NCI-H1930 (cell line): ENCODE measurements at places on chromosomes 1 and 21.

GRCh38 chr1:7223334-7224080 lies 438.3 kb downstream of the CAMTA1 start:
- DNase-seq = no peak

DNA sequence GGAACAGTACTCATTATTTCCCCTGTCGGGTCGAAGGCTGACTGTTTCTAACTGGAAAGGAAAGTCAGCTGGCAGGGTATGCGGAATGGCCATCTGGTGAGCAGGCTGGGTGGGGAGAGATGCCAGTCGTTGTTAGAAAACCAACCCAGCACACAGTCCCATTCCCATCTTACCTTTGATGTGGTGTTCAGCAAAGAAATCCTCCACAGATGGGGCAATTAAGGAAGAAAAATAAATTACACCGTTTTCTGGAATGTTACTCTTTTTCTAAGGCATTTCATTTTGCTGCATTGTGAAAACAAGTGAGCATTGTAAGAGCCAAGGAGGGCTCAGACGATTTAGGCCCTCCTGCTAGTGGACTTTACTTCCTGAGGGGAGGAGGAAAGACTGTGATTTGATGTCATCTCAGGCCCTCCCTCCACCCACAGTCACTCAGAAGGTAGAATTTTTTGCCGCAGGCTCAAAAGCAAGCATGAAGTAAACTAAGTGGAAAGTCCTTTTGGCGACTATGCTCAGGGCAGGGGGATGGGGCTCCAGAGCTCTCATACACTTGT lies at the start of gene SLC16A4:
TSS of gene SLC16A4 (minus strand) at position 335 of the 554 bp plus-strand sequence. CDS start 1,703 bp downstream, outside the sequence.
- no peak for DNase-seq

DNA sequence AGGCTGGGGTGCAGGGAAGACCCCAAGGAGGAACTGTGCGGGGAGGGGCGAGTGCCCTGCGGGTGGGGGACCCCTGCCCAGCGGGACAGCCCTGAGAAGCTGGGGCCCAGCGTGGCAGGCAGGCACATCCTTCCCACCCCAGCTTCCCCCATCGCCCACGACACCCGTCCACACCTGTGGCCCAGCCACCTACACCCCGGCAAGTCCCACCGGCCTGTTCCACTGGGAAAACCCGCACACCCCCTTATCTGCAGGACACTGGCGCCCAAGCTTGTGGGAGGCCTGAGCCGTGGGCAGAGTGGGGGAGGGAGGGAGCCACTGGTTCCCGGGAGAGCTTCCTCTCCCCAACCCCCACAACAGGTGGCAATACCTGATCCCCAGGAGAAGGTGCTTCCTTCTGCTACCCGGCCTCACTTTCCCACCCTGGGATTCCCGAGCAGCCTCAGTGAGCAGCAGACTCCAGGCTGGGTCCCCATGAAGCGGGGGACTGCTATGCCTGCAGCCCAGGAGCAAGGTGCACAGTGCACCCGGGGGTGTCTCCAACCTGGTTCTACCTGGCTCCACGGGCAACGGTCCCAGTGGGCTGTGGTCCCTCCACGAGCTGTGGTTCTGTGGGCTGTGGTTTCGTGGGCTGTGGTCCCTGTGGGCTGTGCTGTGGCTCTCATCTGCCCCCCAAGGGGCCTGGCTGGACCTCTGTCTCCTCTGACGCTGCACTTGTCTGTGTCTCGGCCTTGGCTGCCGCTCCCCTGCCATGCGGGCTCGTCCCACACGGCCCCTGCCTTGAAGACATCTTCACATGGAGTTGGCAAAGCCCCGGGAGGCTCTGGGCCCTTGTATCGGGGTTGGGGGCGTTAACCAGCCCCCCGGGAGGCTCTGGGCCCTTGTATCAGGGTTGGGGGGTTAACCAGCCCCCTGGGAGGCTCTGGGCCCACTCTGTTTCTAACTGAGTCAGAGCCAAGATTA lies 37.8 kb upstream of the POFUT2 start:
- DNase-seq = no peak

DNA sequence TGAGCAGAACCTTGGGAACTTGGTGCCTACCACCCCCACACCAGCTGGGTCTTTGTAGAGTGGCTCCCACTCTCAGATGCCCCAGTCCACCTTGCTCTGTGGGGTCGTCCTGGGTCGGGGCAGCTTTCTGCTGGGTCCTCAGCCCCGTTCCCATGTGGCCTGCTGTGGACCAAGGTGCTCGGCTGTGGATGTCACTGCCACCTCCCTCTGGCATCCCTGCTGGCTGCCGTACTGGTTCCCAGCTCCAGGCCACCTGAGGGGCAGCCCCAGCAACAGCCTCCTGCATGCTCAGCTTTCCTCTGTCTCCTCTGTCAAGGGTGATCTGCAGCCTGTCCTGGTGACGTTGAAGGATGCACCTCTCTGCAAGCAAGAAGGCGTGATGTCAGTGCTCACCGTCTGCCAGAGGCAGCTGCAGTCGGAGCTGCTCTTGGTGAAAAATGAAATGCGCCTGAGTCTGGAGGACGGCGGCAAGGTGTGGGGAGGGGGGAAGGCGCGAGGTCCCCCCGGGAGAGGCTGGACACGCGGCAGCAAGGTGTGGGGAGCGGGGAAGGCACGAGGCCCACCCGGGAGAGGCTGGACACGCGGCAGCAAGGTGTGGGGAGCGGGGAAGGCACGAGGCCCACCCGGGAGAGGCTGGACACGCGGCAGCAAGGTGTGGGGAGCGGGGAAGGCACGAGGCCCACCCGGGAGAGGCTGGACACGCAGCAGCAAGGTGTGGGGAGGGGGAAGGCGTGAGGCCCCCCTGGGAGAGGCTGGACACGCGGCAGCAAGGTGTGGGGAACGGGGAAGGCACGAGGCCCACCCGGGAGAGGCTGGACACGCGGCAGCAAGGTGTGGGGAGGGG lies 45.9 kb upstream of the DIP2A start:
- DNase-seq = no peak

DNA sequence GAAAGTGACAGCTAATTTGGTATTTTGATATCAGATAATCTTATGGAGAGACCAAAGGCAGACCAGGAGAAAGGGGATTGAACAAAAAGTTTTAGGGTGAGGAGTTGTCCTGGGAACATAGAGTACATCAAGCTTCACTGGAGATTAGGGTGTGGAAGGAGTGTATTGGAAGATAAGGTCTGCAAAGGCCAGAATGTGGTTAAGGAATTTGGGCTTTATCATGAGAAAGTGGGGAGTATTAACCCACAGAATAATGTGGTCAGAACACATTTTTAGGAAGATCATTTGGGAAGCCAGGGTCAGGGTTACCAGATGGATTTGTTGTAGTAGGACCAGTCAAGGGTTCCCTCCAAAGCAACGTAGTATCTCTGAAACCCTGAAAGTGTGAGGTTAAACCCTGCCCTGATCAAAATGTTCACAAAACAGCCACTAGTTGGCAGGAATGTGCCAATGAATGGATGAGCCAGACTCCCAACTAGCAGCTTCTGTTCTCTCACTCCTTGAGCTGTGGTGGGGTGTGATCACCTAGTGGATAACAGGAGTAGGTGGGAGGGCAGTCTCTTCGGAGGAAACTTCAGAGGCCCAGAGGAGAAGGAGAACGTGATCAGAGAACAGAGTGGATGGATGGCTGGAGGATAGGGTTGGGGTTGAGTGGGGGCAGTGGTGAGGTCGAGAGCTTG lies 35.8 kb downstream of the SLC2A1 start:
- DNase-seq = peak; percentile 32

DNA sequence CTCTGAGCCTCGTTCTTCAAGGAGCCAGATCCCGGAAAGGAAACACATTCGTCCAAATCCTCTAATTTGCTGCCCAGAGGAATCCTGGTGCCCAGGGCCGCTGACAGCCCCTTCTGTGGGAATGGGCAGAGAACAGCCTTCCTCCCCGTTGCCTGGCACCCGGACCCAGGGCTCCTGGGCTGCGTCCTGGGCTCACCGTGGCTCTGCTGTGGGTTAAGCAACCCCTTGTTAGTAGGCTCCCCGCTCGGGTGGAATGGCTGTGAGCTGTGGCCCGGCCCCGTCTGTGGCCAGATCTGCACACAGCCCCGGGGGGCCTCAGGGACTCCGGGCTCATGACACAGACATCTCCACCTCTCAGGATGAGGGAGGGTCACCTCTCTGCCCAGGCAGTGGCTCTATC lies 122.9 kb upstream of the ARHGEF16 start:
- no peak for DNase-seq

GRCh38 chr1:54838565-54839180 lies 37.5 kb upstream of the TTC22 start:
- DNase-seq = no peak

GRCh38 chr1:240613356-240614142 lies 1.6 kb upstream of the GREM2 start:
- DNase-seq = no peak

- no peak for DNase-seq
Measured at GRCh38 chr1:21436488-21437340, 3.2 kb upstream of the NBPF3 start.

GRCh38 chr1:10267319-10267718 lies 56.9 kb downstream of the KIF1B start:
- no peak for DNase-seq

GRCh38 chr1:51607681-51608095 lies 9.2 kb upstream of the OSBPL9 start:
- DNase-seq = no peak
